ENCODE measurements at places on chromosomes 1 and 21. TPM values are rescaled to one million over a fixed set of nuclear protein-coding genes. Genes with fewer than 3 reads are reported as not detected.

The TCEA3 gene
- 3.7 TPM for total RNA-seq

- no peak for DNase-seq
- no peaks in the 10 kb centered on the region for H3K27me3 ChIP-seq
- H3K27ac ChIP-seq: no peak overlapping the region
- H3K36me3 ChIP-seq: no peaks in the 10 kb centered on the region
- no peaks in the 10 kb centered on the region for H3K4me1 ChIP-seq
Measured at GRCh38 chr1:99675292-99675691, 29.4 kb downstream of the PALMD start.

DNA sequence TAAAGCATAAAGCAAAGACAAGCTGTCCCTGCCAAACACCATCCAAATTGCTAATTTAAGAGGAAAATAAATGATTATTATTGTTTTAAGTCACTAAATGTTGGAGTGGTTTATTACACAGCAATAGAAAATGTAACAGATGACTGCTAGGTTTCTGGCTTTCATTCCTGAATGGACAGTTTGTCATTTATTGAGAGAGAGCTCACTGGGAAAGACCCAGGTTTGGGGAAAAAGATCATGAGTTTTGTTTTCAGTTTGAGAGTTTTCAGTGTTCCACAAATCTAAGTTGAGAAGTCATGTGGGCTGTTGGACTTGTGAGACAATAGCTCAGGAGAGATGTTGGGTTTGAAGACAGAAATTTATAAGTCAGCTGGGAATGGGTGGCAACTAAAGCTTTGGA lies 5.4 kb downstream of the GPA33 start:
- H3K4me1 ChIP-seq: peaks cover 8% of the 10 kb centered on the region
- H3K4me3 ChIP-seq: no peak overlapping the region
- no peaks in the 10 kb centered on the region for H3K36me3 ChIP-seq

- H3K27ac ChIP-seq: no peak overlapping the region
Measured at GRCh38 chr1:191963781-191964455, 194.3 kb upstream of the RGS18 start.

Data from HCT116 (cell line).